ENCODE measurements at places on chromosomes 7 and 10.

- DNase-seq = no peak
Observed at GRCh38 chr7:116952635-116953371, 498 bp upstream of the ST7 start.

GRCh38 chr7:133053321-133053891, 28.5 kb downstream of the CHCHD3 start:
- DNase-seq = no peak

DNA sequence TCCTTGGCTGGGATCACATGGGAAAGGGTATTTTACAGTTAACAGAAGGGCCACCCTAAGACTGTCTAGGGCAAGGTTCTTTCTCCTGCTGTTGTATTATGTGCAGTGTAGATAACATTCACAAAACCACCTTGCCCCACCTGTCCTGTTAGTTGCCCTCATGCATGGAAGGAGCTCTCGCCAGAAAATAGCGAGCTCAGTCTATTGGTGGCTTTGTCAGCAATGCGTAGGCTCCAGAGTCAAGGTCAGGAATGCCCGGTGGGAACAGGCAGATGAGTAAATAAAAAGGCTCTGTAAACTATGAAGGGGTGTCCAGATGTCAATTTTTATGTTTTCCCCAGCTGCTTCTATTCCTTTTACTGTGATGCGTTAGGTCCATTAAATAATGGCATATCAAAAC, 107.1 kb upstream of the WDR11 start:
- DNase-seq = peak; percentile 3

DNA sequence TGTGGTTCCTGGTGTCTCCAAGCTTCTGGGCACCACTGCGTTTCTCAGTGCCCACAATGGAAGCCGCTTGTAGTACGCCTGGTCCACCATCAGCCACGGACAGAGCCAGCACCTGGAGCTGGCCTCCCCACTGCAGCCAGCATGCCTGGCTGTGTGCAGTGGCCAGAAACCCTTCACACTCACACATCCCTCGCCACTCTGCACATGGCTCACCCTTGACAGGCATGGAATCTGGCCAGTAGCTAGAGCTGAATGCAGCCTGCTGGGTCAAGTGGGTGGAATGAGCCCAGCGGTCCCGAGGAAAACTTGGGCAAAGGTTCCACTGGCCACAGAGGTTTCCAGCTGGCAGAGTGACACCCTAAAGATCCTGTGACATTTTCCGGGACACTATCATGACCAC, 146.0 kb upstream of the ADO start:
- DNase-seq = no peak

- DNase-seq = no peak
Observed at GRCh38 chr10:34131152-34131551, 683.9 kb downstream of the PARD3 start.

GRCh38 chr7:143015926-143016490, 10.9 kb downstream of the OR9A2 start:
- DNase-seq = no peak

DNA sequence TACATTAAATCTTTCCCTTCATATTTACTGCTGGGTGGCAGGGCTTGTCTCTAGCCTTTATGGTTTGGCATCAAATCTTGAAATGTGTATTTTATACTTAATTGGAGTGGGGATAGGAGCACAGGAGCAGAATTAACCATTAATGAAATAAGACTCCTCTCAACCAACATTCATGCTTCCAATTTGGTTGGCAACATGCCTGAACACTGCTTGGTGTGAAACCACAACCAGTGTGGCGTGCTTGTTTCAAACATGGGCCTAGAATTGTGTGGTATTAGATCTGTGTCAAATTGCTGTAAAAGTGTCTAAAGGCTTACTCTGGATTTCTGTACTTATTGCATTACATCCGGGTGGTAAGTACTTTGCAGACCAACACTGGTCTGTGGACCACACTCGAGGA, 25.1 kb upstream of the VPS41 start:
- no peak for DNase-seq

DNA sequence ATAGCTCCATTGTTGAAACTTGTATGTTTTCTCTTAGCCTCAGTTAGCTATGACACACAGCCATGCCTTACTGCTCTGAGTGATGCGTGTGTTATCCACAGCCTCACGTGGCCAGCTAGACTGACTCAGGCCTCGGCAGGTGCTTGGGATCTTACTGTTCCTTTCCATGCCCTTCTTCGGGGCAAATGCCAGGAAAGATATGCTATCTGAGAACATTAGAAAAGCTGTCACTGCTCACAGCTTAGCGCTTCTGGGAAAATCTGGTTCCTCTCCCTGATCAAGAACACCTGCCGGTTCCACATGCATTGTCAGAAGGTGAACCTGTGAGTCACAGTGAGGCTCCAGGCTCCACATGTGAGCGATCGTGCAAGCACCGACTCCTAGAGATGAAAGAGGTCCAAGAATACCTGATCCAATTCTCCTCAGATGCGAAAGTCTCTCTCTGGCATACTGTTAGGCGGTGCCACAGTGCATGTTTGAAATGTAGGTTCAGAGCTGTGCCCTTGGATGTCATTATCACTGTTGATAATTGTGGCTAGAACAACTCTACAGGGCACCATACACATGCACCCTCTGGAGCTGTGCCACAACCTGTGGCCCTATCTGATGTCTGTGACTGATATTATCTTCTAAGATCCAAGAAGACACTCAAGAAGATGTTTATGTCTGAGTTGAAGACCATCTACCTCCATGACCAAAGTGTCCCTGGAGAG, 247.8 kb upstream of the IGFBP3 start:
- DNase-seq = no peak

- DNase-seq = peak; percentile 58
Observed at GRCh38 chr7:101739775-101740398, 77.5 kb upstream of the CUX1 start.

DNA sequence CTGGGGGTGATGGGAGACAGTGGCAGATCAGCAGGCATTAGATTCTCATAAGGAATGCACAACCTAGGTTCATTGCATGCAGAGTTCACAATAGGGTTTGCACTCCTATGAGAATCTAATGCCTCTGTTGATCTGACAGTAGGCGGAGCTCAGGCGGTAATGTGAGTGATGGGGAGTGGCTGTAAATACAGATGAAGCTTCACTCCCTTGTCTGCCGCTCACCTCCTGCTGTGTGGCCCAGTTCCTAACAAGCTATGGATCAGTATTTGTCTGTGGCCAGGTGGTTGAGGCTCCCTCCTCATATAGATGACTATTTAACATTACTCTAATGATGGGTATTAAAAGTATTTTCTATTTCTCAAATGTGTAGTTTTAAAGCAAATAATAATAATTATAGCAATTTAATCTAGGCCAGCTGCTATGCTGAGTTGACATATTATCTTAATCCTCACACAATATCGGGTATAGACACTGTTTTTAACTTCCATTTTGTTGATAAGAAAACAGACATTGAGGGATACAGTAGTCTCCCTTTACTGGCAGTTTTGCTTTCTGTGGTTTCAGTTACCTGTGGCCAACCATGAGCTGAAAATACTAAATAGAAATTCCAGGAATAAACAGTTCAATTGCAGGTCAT, 39.9 kb downstream of the KIF20B start:
- no peak for DNase-seq

GRCh38 chr10:34190580-34190979, 624.5 kb downstream of the PARD3 start:
- DNase-seq = no peak

DNA sequence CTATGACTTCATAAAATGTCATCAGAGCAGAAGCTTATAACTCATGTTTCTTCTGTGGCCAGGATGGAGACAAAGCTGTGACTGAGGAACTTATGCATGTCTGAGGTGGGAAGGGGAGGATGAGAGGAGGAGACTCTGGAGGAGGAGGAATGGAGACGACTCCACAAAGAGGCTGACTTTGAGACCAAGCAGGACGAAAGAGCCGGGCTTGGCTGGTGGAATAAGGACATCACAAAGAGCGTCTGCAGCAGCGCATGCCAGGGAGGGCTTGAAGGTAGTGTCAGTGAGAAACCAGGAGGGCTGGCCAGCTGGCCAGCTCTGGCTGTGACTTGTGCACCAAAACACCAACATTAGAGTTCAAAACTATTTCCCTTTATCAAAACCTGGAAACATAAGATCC, 6.1 kb upstream of the GDF2 start:
- no peak for DNase-seq

DNA sequence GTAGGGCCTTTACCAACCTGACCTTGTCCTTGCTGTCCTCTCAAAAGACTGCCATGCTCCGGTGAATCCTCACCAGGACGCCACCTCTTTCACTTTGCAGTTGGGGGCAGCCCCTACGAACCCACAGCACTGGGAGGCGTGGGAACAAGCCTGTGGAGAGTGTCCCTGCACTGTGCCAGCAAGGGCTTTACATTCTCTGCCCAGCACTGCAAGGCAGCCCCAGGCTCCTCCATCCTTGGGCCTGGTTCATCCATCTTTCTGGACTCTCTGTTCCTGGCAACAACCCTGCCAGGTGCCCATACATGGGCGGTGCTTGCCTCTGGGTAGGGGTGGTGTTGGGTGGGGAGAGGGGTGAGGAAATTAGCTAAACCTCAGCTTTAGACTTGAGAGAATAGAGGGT, 1.4 kb downstream of the CHAT start:
- no peak for DNase-seq

DNA sequence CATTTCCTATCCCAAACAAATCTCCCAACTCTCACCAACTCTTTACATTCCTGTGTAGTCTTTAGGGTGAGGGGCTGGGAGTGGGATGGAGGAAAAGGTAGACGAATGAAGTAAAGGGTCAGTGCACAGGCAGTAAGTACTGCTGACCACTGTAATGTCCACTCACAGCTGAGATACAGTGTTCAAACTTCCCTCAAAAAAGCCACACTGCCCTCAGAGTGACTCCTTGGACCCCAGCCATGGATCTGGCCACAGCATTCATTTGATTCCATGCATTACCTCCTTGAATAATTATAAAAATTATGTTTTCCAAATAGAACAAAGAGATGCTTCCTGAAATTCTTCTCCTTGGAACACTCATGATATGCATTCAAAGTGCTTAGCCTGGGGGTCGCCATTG, 19.8 kb upstream of the HIPK2 start:
- no peak for DNase-seq

- DNase-seq = no peak
Observed at GRCh38 chr7:36775061-36775620, 50.8 kb upstream of the AOAH start.

DNA sequence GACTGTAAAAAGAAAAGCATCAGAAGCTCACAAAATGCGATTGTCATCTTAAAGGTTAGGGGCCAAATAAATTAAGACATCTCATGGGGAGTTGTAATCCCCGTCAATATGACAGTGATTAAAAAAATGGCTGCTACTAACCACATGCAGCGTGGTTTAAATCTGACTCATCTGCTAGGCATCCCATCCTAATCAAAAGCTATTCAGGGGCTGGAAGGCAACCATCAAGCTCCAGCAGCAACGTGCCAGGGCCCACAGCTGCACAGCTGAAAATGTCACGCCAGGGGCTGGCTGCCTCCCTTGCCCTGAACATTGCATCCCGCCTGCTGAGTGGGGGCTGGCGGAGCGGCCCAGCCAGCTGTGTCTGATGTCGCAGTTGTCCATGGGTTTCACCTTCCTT, 66.3 kb upstream of the FRMD4A start:
- no peak for DNase-seq

- DNase-seq = no peak
Observed at GRCh38 chr7:154794147-154794780, 208.7 kb downstream of the PAXIP1 start.

- no peak for DNase-seq
Observed at GRCh38 chr10:1379601-1380000, 323.4 kb downstream of the WDR37 start.

- DNase-seq = no peak
Observed at GRCh38 chr7:158569858-158570323, 17.7 kb downstream of the PTPRN2 start.

GRCh38 chr7:87648316-87648715, 20.1 kb downstream of the RUNDC3B start:
- no peak for DNase-seq

DNA sequence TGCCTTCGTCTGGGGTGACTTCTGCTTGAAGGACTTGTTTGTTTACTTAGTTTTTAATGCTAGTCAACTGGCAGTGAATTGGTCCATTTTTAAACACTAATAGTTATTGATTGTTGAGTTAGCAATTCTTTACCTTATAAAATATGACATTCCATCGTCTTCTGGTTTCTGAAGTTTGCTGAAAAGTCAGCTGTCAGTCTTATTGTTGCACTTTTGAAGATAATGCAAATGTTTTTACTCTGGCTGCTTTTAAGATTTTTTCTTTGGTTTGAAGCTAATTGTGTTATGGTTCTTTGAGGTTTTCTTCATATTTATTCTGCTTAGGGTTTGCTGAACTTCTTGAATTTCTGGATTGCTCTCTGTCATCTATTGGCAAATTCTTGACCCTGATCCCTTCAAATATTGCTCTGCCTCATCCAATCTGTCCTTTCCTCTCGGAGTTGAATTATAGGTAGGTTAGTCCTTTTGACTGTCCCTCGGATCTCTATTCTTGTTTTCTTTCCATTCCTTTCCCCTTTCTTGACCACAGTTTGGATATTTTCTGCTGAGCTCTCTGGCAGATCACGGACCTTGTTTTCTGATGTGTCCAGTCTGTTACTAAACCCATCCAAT, 24.2 kb downstream of the MGMT start:
- DNase-seq = peak; percentile 38

GRCh38 chr10:70253878-70254765, 20.9 kb upstream of the PPA1 start:
- no peak for DNase-seq

- no peak for DNase-seq
Observed at GRCh38 chr10:1938317-1938716, 201.0 kb upstream of the ADARB2 start.

- DNase-seq = no peak
Observed at GRCh38 chr10:15642095-15642494, 77.6 kb downstream of the ITGA8 start.

DNA sequence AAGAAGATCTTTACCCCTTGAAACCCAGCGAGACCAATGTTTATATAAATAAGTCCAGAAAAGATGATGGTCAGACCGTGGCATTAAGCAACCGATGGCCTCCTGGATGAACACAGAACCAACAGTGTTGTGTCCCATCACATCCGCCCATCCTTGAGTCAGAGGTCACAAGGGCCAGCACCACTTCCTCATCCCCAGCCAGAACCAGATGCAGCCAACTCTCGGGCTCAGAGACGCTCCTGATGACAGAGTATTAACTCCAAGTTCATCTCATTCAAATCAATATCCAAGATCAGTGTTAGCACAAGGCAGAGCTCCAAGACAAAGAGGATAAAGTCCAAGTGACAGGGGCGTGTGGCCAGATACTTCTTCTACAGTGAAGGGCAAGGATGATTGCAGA, 63.5 kb downstream of the FAM53B start:
- DNase-seq = no peak

DNA sequence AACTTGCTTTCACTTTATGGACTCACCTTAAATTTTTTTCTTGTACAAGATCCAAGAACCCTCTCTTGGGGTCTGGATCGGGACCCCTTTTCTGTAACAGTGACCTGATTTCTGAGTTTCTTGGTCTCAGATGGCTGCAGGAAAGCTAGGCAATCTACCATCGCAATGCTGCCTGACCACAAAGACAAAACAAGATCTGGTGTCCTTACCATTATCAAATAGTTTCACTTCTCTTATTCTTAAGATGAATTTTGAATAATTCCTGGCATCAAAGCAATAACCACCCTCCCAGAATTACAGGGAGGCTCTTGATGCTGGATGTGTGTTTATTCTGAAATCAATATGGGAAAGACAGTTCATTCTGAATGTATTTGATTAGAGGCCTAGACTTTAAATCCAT, 77.4 kb upstream of the FRMD4A start:
- DNase-seq = no peak

GRCh38 chr7:112130729-112131410, 75.3 kb downstream of the DOCK4 start:
- DNase-seq = peak; percentile 71

GRCh38 chr10:1465993-1466764, 271.1 kb downstream of the ADARB2 start:
- peak; percentile 38 for DNase-seq

GRCh38 chr10:3222068-3222467, 49.5 kb upstream of the PITRM1 start:
- DNase-seq = no peak

Measured in DMS153 (cell line).